ENCODE measurements at places on chromosomes 3 and 15.
A peak's percentile ranks its signal among the peaks of the same experiment; 100 is the strongest.

- no peaks in the 10 kb centered on the region for H3K27me3 ChIP-seq
- H3K27ac ChIP-seq, result peak within 1 kb of the TSS; percentile 71
- no peak for DNase-seq
- peak within 1 kb of the TSS; percentile 87 for H3K4me3 ChIP-seq
These were observed at the start of gene CMTM7 for GRCh38 chr3:32391643-32392535. Gene CMTM7 (plus strand): TSS chr3:32391853. CDS start chr3:32391907, 54 bp downstream.

GRCh38 chr3:17623464-17623863 lies 119.0 kb downstream of the TBC1D5 start:
- no peak overlapping the region for H3K4me3 ChIP-seq
- H3K36me3 ChIP-seq, result peaks cover 3% of the 10 kb centered on the region
- no peaks in the 10 kb centered on the region for H3K4me1 ChIP-seq
- H3K27ac ChIP-seq, result no peak overlapping the region
- H3K27me3 ChIP-seq, result no peaks in the 10 kb centered on the region
- no peak for DNase-seq

- no peak overlapping the region for H3K27ac ChIP-seq
- H3K27me3 ChIP-seq, result no peaks in the 10 kb centered on the region
- no peaks in the 10 kb centered on the region for H3K4me1 ChIP-seq
- H3K36me3 ChIP-seq, result no peaks in the 10 kb centered on the region
These were observed 246.7 kb downstream of the RORA start for GRCh38 chr15:60982249-60982910.

DNA sequence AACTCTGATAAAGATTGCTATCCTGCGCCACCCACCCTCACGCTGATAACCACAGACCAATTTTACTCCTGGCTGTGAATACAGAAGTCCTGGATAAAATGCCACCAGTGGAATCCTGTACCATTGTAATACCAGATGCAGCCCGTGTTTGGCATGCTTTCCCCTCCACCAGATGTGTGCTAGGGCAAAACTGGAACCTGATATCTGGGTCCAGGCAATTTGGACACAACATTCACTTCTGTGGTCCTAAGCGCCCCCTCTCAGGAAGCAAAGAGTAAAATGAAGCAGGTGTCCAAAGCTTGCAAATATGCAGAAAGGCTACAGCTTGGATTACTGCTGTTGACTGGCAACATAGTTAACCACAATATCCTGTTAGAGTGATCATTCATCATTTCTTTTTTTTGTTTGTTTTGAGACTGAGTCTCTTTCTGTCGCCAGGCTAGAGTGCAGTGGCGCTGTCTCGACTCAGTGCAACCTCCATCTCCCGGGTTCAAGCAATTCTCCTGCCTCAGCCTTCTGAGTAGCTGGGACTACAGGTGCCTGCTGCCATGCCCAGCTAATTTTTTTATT lies 32.8 kb downstream of the LOXL1 start:
- no peaks in the 10 kb centered on the region for H3K27me3 ChIP-seq
- H3K27ac ChIP-seq, result no peak overlapping the region
- no peaks in the 10 kb centered on the region for H3K36me3 ChIP-seq
- peak; percentile 38 for DNase-seq
- no peak overlapping the region for H3K4me3 ChIP-seq

- no peak for DNase-seq
- no peaks in the 10 kb centered on the region for H3K36me3 ChIP-seq
- H3K27me3 ChIP-seq, result no peaks in the 10 kb centered on the region
- no peak overlapping the region for H3K4me3 ChIP-seq
- H3K4me1 ChIP-seq, result no peaks in the 10 kb centered on the region
- no peak overlapping the region for H3K27ac ChIP-seq
These were observed 58.6 kb upstream of the CCDC80 start for GRCh38 chr3:112699436-112699978.

DNA sequence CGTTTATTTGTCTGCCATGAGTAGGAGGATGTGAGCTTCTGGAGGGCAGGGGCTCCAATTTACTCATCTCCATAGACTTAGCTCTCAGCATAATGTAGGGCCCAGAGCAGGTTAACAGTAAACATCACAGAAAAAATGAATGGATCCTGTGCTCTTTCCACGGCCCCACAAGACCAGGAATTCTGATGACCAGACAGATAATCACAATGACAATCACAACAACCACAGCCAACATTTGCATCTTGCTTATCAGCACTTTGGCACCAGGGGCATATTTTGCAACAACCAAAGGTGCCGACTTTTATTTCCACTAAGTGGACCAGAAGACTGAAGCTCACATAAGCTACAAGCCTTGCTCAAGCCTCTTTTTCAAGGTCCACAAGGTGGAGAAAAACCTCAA lies 68.9 kb upstream of the ANKRD34C start:
- no peaks in the 10 kb centered on the region for H3K36me3 ChIP-seq
- H3K27ac ChIP-seq, result no peak overlapping the region
- H3K4me3 ChIP-seq, result no peak overlapping the region
- H3K4me1 ChIP-seq, result no peaks in the 10 kb centered on the region
- DNase-seq, result no peak

DNA sequence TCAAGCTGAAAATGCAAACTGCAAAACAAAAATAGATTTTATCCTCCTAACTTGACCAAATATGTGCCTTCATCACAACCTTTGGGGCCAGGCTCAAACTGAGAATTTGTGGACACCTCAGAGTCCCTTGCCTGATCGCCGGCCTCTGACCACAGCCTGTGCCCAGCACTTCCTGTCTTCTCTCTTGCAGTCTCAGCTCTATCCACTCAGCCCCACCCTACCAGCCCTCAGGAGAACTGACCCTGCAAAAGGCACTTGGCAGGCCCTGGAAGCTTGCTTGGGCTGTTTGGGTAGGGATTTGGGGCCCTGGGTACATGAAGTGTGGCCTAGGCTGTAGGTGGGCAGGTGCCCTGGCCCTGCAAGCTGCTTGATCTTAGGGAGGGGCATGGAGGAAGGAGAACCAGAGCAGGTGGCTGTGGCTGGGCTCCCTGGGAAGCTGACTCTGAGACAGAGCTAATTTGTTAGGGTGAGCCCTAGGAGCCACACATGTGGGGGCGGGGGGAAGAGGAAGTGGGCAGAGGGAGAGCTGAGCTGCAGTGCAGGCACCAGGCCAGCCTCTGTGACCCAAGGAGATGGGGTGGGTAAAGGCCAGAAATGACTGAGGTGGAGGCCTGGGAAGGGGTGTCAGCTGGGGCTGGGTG lies 8.6 kb downstream of the CLEC3B start:
- H3K27ac ChIP-seq, result peak overlapping the region; percentile 39
- no peaks in the 10 kb centered on the region for H3K36me3 ChIP-seq
- peaks cover 15% of the 10 kb centered on the region for H3K4me1 ChIP-seq
- peak; percentile 55 for DNase-seq
- no peaks in the 10 kb centered on the region for H3K27me3 ChIP-seq

DNA sequence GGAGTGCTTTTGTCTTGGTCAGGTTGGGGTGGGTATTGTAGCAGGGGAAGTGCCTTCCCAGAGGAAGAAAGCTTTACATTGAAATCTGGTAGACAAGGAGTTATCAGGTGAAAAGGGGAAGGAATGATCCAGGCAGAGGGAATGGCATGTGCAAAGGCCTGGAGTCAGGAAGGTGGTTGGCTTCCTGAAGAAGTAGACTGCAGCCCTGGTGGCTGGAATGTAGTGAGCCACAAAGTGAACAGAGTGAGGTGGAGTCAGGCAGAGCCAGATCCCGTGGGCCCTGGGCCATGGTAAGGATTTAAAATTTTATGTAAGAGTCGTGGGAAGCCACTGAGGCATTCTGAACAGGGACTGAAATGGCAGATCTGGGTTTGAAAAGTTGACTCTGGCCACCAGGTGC lies 58.3 kb downstream of the RAB11A start:
- no peaks in the 10 kb centered on the region for H3K27me3 ChIP-seq
- H3K4me1 ChIP-seq, result no peaks in the 10 kb centered on the region
- H3K4me3 ChIP-seq, result no peak overlapping the region
- no peaks in the 10 kb centered on the region for H3K36me3 ChIP-seq
- DNase-seq, result no peak
- H3K27ac ChIP-seq, result no peak overlapping the region

DNA sequence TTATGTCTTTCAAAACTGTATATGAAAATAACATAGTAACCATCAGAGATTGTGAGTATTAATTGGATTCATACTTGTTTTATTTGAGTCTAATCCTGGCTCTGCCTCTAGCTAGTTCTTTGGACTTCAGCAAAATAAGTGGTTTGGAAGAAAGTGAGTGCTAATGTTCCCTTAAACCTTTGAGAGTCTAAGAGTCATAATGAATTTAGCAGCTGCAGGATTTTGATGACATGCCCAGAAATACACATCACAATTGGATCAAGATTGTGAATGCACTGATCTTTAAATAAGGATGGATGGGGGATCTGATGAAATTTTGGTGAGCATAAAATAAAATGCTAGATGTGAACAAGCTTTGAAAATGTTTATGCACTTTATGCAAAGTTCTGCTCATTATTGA lies 79.9 kb upstream of the FAM98B start:
- H3K27ac ChIP-seq, result no peak overlapping the region
- H3K4me1 ChIP-seq, result no peaks in the 10 kb centered on the region
- no peaks in the 10 kb centered on the region for H3K36me3 ChIP-seq
- no peak overlapping the region for H3K4me3 ChIP-seq
- no peaks in the 10 kb centered on the region for H3K27me3 ChIP-seq

- H3K27ac ChIP-seq, result no peak overlapping the region
- H3K4me3 ChIP-seq, result no peak overlapping the region
- H3K36me3 ChIP-seq, result no peaks in the 10 kb centered on the region
- no peaks in the 10 kb centered on the region for H3K27me3 ChIP-seq
These were observed 90.9 kb upstream of the ROBO2 start for GRCh38 chr3:76949033-76949432.

- H3K4me3 ChIP-seq, result peak overlapping the region; percentile 95
- DNase-seq, result no peak
- H3K4me1 ChIP-seq, result no peaks in the 10 kb centered on the region
- peaks cover 20% of the 10 kb centered on the region for H3K36me3 ChIP-seq
These were observed 10.4 kb downstream of the NR2F2 start for GRCh38 chr15:96340598-96341512.

- H3K4me3 ChIP-seq, result no peak overlapping the region
- H3K27ac ChIP-seq, result no peak overlapping the region
These were observed 46.5 kb downstream of the EXOG start for GRCh38 chr3:38542401-38543298.

DNA sequence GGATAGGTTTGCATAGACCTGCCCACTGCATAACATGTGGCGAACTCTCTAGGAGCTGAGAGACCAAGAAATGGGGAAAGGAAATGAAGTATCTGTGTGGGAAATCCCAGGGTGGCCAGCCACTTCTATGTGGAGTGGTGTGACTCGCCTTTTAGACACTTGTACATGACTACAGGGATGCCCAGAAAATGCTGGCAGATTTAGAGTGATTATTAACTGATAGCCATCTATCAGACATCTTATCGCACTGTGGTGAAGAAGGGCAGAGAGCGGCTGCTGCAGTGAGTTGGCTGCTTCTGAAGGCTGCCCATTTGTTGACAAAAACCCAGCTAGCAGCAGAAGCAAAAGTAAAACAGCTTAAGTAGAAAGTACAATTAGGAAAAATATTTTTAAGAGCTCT lies 18.1 kb upstream of the STAC start:
- no peaks in the 10 kb centered on the region for H3K36me3 ChIP-seq
- H3K27ac ChIP-seq, result no peak overlapping the region
- no peak overlapping the region for H3K4me3 ChIP-seq
- no peak for DNase-seq

GRCh38 chr3:134472831-134473230 lies 13.0 kb downstream of the ANAPC13 start:
- H3K36me3 ChIP-seq, result peaks cover 15% of the 10 kb centered on the region
- no peak overlapping the region for H3K4me3 ChIP-seq
- no peaks in the 10 kb centered on the region for H3K27me3 ChIP-seq

- no peak overlapping the region for H3K4me3 ChIP-seq
- H3K4me1 ChIP-seq, result no peaks in the 10 kb centered on the region
- H3K27me3 ChIP-seq, result no peaks in the 10 kb centered on the region
These were observed 6.9 kb downstream of the RPL15 start for GRCh38 chr3:23923786-23924185.

GRCh38 chr3:70281663-70282062 lies 30.8 kb downstream of the MDFIC2 start:
- no peak overlapping the region for H3K27ac ChIP-seq
- H3K36me3 ChIP-seq, result no peaks in the 10 kb centered on the region
- H3K27me3 ChIP-seq, result no peaks in the 10 kb centered on the region
- no peak overlapping the region for H3K4me3 ChIP-seq
- H3K4me1 ChIP-seq, result no peaks in the 10 kb centered on the region

- no peak overlapping the region for H3K4me3 ChIP-seq
- H3K4me1 ChIP-seq, result no peaks in the 10 kb centered on the region
- no peak for DNase-seq
- H3K36me3 ChIP-seq, result no peaks in the 10 kb centered on the region
- H3K27ac ChIP-seq, result no peak overlapping the region
These were observed 17.9 kb upstream of the EHD4 start for GRCh38 chr15:41990243-41990605.

- no peak overlapping the region for H3K27ac ChIP-seq
- no peak overlapping the region for H3K4me3 ChIP-seq
- DNase-seq, result no peak
- H3K27me3 ChIP-seq, result no peaks in the 10 kb centered on the region
These were observed 84.1 kb downstream of the WNT5A start for GRCh38 chr3:55402886-55403609.
